ENCODE measurements at places on chromosomes 11 and 22.

GRCh38 chr11:112555491-112556364 is 295.1 kb upstream of the PLET1 start:
- DNase-seq: no peak

DNA sequence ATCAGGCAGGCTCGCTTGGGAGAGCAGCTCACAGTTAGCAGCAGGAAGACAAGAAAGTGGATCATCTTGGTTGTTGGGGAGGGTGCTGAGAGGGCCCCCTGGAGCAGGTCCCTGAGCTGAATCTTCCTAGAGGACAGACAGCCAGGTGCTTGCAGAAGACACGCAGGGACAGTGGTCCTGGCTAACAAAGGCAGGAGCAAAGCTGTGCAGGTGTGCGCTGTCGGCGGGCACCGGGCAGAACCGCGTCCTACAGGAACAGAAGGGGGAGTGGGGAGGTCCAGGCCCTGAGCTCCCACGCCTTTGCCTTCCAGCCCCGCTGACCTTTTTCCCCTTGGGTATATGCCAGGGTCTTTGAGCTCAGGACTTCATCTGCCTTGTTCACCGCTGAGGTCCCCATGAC is 30.1 kb upstream of the PARVB start:
- no peak for DNase-seq

GRCh38 chr11:87300640-87301380 is 263.1 kb downstream of the TMEM135 start:
- DNase-seq: no peak

- no peak for DNase-seq
Measured at GRCh38 chr11:121592708-121593107, 139.9 kb upstream of the SORL1-AS1 start.

DNA sequence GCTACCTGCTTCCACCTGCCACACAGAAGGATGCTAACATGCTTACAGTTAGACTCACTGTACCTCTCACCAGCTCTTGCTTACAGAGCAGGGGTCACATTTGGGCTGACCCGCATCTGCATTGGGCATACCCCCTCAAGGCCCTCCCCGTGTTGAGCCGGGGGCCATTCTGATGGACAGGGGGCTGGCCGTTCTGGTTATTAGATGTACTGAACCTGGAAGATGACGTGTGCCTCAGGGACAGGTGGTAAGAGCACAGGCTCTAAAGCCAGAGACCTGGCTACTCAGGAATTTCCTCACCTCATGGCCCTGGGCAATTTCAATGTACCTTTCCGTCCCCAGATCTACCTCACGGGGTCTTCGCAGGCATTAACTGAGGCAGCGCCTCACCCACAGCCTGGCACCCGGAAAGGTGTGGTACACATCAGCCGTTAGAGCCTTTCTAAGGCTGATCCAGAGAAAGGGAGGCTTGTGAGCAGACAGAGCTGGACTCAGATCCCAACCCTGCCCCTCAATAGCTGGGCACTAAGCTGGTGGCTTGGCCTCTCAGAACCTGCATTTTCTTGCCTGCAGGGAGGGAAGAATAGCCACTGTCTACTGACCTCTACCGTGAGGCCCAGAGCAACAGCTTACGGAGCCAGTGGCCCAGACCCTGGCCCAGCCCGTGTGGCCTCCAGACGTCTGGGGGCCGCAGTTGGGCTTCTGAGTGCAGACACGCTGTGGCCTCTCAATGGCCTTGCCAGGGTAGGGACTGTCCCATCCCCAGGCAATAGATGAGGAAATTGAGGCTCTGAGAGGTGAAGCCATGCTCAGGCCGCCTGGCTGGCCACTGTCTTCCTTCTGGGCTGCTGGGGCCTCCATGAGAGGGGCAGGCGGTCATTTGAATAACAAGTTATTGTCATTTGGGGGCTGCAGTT is 100.6 kb downstream of the MORC2 start:
- DNase-seq: no peak

DNA sequence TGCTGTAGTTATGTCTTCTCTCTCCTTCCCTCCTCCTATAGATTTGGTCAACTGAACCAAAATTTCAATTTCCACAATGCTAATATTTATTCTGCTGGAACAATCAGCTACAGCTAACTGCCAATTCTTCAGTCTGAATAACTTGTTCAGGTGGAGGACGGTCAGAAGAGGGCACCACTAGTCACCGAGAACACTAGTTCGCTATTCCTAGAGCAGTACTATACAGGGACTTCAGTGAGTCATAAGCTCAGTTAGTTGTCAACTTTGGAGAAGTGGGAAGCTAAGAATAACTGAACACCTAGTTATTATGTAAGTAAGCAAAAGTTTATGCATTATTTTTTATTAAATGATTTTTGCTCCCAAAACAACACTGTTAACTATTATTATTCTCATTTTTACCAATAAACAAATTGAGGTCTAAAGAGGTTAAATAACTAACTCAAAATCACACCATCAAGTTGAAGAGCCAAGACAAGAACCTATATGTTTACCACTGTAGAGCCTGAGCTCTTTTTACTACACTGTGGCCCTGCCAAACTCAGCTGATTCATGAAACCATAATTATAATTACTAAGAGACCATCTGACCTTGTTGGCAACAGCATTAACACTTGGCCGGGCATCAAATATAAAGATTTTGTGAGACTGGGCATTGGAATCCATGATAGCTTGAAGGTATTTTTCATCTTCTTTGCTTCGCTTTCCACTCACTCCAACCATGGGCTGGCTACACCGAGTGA is 59.0 kb downstream of the CEP57 start:
- peak; percentile 10 for DNase-seq

- no peak for DNase-seq
Measured at GRCh38 chr11:66686801-66687750, 9.4 kb upstream of the RBM4B start.

DNA sequence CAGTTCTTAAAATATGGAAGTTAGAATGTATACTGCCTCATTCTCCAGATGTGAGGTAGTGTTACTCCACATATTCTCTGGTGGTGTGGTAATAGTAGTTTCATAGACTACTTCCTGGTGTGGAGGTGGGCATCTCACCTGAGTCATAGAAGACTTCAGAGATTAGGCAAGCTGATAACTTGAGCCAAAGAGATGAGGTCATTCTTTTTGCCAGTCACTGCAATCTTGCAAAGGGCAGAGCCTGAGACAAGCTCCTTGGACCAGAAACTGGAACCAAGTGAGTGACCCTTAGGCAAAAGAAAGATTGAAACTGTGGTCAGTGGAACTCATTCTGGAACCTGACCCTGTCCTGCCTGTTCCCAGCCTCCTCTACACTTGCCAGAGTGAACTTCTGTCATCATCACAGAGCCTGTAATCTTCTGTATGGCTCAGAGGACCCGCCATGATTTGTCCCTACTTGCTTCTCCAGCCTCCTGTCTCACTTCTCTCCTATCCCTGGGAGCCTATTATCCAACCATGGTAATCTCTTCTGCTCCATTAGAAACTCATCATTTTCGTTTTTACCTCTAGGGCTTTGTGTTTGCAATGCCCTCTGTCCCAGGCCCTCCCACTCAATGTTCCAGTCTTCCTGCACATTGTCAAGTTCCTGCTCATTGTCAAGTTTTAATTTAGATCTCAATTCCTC is 10.6 kb upstream of the CCDC83 start:
- DNase-seq: no peak

DNA sequence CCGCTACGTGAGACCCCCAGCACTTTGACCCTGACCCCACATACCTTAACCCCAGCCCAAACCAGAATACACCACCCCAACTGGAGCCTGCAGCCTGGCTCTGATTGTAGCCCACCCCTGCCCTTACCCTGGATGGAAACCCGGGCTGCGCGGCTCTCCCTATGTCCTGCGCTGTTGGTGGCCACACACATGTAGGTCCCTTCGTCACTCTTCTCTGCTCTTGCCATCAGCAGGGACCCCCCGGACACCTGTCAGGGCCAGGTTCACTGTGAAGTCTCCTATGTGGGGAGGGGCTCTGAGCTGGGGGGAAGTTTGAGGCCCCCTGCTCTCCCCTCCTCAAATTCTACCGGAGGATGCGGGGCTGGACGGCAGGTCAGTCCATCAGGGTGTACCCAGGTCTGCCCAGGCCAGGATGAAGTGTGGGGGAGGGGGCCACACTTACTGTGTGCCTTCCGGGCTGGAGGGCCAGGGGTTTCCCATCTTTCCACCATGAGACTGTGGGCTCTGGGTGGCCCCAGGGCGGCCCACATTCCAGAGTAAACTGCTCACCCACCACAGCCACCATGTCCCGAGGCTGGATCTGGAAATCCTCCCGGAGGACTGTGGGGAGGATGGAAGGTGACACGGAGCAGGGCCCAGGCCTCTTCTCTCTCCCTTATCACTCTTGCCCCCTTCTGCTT is 1.5 kb downstream of the ROBO4 start:
- DNase-seq: no peak

DNA sequence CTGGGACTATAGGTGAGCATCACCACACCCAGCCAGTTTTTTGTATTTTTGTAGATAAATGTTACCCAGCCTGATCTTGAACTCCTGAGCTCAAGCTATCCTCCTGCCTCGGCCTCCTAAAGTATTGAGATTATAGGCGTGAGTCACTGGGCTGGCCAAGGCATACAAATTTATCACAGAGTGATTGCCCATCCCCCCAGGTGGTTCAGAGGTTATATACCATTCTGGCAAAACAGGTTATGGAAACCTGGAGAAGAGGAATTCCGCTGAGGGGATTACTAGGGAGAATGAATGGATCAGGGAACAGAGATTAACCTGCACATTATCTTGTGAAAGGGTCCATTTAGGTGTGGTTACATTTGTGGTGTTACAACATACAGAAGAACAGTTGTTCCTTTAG is 8.1 kb downstream of the ATG13 start:
- DNase-seq: no peak

- no peak for DNase-seq
Measured at GRCh38 chr22:38751422-38752346, 4.1 kb downstream of the SUN2 start.

DNA sequence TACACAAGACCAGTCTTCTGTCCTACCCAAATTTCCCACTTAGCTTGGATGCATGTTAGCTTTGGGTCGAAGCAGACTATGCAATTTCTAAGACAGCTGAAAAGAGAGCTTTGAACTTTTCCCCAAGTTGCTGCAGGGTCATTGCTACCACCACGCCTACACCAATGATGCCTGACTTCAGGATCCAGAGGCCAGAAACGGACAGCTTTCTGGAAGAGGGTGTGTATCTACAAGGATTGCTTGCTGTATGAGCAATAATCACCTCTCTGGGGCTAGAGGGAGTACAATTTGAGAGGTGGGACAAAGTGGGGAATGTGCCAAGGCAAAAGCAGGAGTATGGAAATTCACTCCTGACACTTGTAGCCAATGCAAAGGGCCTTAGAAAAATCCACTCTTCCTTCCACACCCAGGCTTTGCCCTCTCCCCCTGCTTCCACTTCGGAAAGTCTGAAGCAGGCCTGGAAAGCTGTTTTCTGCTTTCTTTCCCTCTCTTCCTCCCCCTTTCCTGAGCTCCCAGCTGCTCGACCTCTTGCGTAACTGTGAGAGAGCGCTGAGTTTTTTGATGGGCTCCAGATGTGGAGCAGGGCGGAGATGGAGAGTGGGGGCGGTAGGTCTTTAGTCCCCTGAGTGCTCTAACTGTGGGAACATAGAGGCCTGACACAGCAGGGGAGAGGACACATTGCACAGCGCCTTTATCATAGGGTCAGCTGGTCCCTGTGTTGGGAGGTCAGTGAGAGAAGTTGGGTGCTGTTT is 2.1 kb upstream of the PHLDB1 start:
- peak; percentile 80 for DNase-seq

DNA sequence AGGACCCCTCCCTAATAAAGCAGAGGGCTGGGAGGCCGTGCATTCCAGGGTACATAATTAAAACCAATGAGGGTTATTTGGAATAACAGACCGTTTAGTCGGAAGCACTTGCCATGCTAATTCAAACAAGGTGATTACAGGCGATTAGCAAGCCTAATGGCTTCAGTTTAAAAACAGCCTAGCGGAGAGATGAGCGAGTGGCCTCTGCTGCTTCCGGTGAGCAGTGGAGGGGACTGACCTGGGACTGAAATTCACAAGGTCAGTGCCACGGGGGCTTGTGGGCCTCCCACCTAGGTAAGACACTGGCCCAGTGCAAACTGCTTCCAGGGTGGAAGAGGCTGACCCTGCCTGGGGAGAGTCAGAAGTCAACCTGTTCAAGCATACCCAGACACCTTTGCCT is 56.8 kb upstream of the ALX4 start:
- DNase-seq: no peak

- DNase-seq: no peak
Measured at GRCh38 chr11:31237819-31238760, 131.4 kb downstream of the DCDC1 start.

GRCh38 chr11:3152471-3153110 is 12.5 kb downstream of the OSBPL5 start:
- DNase-seq: no peak

- no peak for DNase-seq
Measured at GRCh38 chr11:62315431-62315830, 16.6 kb upstream of the SCGB1D4 start.

DNA sequence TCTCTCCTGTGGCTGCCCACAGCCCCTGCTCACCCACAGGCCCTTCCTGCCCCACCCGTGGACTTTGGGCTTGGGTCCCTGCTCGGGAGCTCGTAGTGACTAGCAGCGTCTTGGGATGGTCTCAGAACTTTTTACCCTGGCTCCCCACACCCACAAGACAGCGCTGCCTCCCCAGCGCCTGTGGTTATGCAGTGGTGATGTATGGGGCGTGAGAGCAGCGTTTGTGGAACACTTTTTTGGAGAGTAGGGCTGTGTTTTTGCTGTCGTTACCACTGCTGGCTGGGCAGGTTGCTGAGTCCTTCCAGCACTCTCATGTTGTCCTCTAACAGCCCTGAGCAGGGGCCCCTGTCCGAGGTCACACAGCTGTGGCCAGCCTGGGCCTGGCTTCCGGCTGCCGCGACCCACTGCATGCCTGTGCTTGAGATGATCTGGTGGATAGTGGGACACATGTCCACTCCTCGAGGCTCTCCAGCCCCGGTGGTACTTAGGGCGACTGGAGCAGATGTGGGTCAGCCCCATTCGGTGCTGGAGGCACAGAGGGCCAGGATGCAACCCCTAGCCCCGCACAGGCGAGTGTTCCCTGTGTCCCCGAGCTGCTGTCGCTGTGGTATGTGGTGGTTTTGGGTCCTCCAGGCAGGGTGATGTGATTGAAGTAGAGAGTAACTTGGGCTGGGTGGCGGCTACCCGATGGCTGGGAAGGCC is 7.1 kb upstream of the GRAMD4 start:
- no peak for DNase-seq

- no peak for DNase-seq
Measured at GRCh38 chr11:97516688-97517087, 1126.9 kb downstream of the JRKL start.

DNA sequence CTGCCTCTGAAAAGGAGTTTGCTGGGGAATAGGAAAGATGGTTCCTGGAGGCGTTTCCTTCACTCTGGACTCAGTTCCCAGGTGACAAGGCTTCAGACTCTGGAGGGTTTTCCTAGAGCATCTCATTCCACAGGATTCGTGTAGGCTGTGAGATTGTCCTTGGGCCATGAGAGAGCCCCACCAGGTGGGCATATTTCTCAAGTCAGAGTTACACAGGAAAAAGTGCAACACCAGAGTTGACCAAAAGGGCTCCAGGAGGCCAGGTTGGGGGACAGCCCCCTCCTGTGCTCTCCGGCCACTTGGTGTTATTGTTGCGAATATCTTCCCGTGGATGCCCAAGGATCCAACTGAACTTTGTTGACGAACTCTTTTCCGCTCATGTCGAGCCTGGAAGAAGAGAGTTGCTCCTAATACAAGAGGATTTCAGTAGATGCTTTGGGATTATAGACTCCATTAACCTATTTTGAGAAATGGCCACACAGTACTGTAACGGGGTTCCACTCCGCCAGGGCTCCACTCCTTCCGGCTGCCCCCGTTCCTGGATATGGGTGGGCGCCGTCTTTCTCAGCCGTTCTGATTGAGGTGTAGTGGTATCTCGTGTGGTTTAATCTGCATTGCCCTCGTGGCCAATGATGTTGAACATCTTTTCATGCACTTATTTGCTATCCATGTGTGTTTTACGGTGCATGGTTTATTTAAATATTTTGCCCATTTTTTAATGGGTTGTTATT is 580.3 kb downstream of the BRD1 start:
- no peak for DNase-seq

Measured in renal cortex interstitium (tissue), 15 donors.